Naive thymus-derived CD8-positive, alpha-beta T cell (primary cell): ENCODE measurements at places on chromosomes 7 and 10. TPM values are rescaled to one million over a fixed set of nuclear protein-coding genes. Genes with fewer than 3 reads are reported as not detected.

The DOCK1 gene
- total RNA-seq = not detected

The WEE2 gene
- not detected for total RNA-seq

GRCh38 chr10:23370106-23370505 is 25.5 kb upstream of the C10orf67 start:
- no peak for DNase-seq

DNA sequence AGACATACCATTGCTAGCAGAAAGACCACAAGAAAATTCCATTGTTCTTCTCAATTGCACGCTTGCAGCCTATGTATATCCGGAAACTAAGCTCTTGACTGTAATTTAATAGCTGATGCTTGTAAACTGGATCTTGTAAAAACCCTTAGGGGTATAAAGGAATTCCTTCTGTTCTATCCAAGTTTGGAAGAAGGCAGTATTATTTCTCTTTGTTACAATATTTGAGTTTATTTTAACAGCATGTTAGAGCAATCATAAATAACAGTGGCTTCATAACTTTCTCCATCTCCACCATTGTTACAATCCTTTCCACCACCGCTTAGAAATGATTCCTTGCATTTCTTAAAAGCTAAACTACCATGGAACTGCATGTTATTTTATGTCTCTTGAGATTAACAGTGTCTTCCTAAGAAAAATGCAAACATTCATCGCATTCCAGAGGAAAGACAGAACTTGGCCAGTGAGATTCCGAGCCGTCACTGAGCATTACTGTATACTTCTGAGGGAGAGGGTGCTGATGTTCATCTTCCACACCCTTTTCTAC is 92.5 kb downstream of the TRIL start:
- no peak for DNase-seq

GRCh38 chr10:26746061-26746460 is 48.6 kb downstream of the PDSS1 start:
- DNase-seq = no peak
